Stimulated activated naive CD4-positive, alpha-beta T cell treated with Interleukin-2 at 50 U/mL for 16 hours (primary cell): ENCODE measurements at places on chromosomes 11 and 22.

DNA sequence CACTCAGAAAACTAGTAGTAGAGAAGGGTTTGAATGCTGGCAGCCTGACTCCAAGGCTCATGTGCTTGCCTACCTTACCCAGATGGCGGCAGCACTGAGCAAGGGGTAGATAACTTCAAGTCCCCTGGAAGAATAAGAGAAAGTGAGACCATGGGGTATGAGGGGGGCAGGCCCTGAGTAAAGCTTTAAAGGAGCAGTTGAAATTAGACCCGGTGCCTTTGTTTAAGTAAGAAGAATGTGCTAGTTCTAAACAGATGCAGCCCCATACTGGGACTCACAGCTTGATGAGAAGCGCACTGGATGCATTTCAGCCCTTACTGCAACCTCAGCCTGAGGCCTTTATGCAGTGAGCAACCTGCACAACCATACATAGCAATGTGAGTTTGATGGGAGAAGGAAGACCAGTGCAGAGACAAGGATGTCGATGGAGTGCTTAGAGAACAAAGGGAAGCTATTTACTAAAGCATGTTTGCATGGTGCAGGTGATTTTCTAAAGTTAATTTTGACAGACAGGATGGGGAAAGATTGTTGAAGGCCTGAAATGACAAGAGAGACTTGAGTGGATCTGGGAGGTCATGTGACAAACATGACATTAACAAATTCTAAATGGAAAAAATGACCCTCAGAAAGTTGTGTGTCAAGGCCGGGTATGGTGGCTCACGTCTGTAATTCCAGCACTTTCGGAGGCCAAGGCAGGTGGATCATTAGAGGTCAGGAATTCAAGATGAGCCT is 27.1 kb upstream of the TMA7B start:
- DNase-seq, result peak; percentile 33

GRCh38 chr22:40679249-40679963 is at the start of gene MCHR1:
MCHR1 (plus strand) TSS chr22:40679484; CDS start chr22:40679653, 169 bp downstream.
- no peak for DNase-seq

- DNase-seq, result no peak
Measured at GRCh38 chr11:75813622-75814039, 1.4 kb upstream of the UVRAG start.

DNA sequence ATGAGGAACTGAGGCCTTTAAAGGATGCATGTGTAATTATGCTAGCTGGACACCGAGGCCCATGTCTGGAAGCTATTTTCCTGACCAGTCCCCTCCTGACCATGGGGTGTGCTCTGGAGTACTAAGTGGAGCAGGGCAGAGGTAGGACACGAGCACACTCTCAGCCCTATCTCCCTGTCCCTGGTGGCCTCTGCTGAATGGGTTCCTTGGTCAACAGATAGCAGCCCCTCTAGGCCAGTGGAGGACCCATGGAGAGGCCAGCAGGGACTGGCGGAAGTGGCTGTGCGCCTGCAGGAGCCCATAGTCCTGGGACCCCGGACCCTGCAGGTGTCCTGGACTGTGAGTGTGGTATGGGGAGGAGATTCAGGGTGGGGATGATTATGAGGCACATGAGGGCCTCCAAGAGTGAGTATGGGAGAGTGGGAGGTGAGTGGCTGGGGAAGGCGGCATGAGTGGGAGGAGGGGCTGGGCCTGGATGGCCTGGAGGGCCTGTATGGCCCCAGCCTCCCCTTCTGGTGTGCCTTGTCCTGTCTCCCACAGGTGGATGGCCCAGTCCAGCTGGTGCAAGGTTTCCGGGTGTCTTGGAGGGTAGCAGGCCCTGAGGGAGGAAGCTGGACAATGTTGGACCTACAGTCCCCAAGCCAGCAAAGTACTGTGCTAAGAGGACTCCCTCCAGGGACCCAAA is 9.5 kb downstream of the ROBO3 start:
- DNase-seq, result no peak

DNA sequence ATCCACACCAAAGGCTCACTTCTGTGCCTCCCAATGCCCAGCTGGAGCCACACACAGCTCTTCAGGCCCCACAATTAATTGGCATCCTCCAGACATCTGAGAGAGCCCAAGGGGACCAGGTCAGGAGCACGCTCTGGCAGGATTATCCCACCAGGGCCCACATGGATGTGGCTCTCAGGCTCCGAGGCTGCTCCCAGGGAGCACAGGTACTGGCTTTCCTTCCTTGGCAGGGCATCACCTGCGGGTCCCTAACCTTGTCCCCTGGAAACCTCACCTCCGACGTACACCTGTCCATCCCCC is 54.3 kb downstream of the CD6 start:
- DNase-seq, result no peak

GRCh38 chr22:44500599-44500998 is 2.6 kb upstream of the RTL6 start:
- DNase-seq, result no peak

DNA sequence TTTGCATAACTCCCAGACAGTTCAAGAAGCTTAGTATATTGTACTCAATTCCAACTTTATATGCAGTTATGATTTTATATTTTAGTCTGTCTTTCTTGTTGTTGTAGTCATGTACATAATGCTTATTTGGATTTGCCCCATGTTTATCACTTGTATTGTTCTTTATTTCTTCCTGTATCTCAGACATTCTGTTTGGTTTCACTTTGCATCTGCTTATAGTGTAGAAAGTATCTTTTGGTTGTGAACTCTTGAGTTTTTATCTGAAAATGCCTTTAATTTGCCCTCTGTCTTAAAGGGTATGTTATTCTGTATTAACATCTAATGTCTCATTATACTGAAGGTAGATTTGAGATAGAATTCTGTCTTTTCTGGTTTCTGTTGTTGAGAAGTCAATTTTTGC is 275.4 kb downstream of the DYNC2H1 start:
- DNase-seq, result no peak

GRCh38 chr11:47411884-47412746 is 3.7 kb downstream of the SLC39A13 start:
- peak; percentile 42 for DNase-seq

GRCh38 chr11:6357222-6357621 is 33.1 kb upstream of the SMPD1 start:
- DNase-seq, result peak; percentile 40

GRCh38 chr22:38271927-38272372 is 860 bp downstream of the TMEM184B start:
- no peak for DNase-seq

- no peak for DNase-seq
Measured at GRCh38 chr11:45113807-45114206, 32.6 kb upstream of the PRDM11 start.

- DNase-seq, result no peak
Measured at GRCh38 chr11:128208329-128209137, 378.8 kb downstream of the ETS1 start.
